ENCODE measurements at places on chromosomes 2 and 18. TPM values are rescaled to one million over a fixed set of nuclear protein-coding genes. Genes with fewer than 3 reads are reported as not detected.

- no peak for DNase-seq
These were observed 54.5 kb downstream of the DOCK10 start for GRCh38 chr2:224987733-224988132.

- no peak for DNase-seq
These were observed 160.8 kb downstream of the FHOD3 start for GRCh38 chr18:36458306-36458705.

DNA sequence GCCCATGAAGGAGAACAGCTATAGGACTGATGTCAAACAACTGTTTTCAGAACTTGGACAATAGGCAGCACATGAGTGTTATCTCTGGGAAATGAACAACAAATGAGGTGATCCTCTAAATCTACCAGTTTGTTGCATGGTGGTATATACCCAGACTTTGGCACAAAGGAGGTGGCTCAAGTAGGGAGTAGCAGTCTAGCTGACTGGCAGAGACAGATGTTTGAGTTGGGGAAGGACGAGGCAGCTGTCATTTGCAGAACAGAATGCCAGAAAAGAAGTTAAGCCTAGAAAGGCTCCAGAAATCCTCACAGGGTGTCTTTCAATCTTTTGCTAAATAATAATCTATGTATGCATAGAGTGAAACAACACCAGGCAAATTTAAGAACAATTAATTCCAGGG, 47.4 kb downstream of the RPE start:
- DNase-seq: no peak

DNA sequence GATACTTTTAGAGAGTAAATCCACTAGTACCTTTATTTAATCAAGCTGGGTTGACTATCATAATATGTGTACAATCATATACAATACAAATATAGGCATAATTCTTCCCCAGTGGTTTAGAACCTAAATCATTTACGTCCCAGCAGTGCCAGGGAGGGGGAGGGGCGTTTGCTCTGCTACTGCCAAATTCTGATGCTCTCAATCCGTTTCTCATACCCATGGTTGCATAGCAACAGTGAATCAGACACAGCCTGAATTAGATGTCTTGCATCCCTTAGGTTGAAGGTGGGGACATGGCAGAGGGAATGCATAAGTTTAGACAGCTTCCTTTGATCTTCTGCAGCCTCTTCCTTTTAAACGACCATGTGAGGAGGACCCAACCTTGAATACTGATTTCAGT, 135.4 kb downstream of the ABCA12 start:
- DNase-seq: no peak

- DNase-seq: no peak
These were observed 238.7 kb upstream of the SOX11 start for GRCh38 chr2:5453220-5454050.

GRCh38 chr2:215189393-215189792, 51.0 kb upstream of the ABCA12 start:
- no peak for DNase-seq

The LCT gene
- not detected for polyA plus RNA-seq

The SATB2 gene
- polyA plus RNA-seq: 5.3 TPM

Data from AG04450 (cell line).